ENCODE measurements at places on chromosomes 13 and 19.

GRCh38 chr13:21115231-21115630 lies 53.8 kb upstream of the LATS2 start:
- no peak for DNase-seq

DNA sequence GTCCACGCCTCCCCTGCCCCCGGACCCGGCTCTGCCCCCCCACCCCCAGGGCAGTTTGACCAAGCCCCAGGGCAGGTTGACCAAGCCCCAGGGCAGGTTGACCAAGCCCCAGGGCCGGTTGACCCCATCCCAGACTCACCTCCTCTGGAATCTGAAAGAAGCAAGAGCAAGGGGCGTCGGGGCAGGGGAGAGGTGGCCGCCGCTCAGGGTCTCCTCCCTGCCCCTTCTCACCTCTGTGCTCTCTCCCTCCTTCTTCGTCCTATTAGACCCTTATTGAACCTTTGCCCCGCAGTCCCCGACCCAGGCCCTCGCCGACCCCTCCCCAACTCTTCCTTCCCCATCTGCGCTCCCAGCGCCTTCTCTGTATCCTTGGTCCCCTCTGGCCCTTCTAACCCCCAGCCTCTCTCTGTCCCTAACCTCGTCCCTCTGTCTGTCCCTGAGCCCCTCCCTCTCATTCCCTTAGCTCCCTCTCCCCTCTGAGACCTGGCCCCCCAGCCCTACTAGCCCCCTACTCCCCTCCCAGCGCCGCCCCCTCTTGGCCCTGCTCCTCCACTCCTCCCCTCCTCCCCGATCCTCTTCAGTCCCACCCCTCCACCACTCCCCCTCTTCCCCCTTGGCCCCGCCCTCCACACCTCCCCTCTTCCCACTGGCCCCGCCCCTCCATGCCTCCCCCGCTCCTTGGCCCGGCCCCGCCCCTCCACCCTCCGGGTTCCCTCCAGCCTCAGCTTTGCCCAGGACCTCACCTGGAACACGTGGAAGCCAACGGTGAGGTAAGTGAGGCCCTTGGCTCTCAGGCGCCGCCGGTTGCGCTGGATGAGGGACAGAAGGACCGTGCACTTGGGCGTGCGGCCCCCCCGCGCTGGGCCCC lies 7.6 kb downstream of the CAPN12 start:
- DNase-seq: peak; percentile 55

- DNase-seq: no peak
Observed at GRCh38 chr13:54387625-54388024, 1359.0 kb downstream of the OLFM4 start.

DNA sequence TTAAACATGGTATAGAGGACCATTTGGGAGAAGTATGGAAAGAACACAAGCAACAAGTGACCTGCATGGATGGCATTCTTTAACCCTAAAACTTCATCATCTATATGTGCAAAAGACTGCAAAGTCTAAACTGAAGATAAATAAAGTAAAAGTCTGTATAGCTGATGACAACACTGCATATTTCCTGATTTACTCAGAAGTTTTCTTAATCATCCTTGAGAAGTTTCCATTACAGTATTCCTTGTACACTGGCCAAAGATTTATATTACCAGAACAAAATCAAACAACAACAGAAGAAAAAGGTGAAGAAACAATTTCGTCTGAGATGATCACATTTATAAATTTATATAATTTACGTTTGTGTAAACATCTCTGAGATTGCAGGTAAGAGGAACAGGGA lies 805.7 kb downstream of the PCDH9 start:
- DNase-seq: peak; percentile 73

- no peak for DNase-seq
Observed at GRCh38 chr13:40148101-40148500, 492.6 kb downstream of the COG6 start.

All from fibroblast of skin of right biceps (primary cell).